ENCODE measurements at places on chromosomes 2 and 18.
A peak's percentile ranks its signal among the peaks of the same experiment; 100 is the strongest.

DNA sequence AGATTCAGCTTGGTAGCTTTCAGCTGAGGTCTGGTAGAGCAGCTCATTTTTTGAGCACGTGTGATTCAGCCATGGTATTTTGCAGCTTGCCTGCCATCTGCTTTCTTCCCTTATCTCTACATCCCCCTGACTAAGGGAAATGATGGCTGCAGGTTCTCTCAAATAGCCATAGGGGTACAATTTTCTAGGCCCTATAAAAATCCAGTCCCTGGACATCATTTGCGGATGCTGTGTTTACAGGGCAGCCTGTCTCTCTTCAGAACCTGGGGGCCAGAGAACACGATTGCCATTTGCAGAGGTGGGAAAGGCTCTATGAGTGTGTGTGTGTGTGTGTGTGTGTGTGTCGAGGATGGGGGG is 442.7 kb upstream of the MEIS1 start:
- DNase-seq = no peak

GRCh38 chr2:37713258-37713700 is 41.8 kb upstream of the CDC42EP3 start:
- no peak for DNase-seq

DNA sequence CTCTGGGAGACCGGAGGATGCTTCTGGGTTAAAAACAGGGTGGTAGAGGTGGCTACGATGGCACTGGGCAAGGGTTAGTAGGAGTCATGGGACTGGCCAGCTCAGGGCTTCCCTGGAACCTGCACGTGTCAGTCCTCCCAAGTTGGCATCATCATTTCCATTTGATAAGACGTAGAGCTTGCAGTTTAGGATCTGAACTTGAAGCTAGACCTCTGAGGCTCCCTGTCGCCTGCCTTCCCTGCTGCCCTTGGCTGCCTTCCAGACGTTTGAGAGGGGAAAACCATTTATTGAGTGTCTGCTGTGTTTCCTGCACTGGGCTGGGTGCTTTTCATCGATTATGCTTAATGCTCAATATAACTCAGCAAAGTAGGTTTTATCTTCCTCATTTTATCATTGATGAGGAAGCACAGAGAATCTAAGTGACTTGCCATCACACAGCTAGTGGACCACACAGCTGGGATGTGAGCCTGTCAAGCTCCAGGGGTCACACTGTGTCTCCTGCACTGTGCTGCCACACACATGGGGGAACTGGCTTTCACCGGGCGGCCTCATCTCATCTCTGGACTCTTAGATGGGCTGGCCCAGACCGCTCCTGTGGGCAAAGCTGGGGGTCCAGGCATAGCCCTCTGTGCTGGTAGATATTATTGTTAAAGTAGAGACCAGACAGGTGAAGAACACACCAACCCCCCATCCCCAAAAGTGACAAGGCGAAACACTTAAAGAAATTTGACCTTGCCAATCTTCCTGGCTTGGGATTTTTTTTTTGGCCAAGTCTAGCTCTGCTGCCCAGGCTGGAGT is 7.8 kb downstream of the NT5DC4 start:
- no peak for DNase-seq

GRCh38 chr2:163345795-163346573 is 389.8 kb downstream of the FIGN start:
- DNase-seq = peak; percentile 1

DNA sequence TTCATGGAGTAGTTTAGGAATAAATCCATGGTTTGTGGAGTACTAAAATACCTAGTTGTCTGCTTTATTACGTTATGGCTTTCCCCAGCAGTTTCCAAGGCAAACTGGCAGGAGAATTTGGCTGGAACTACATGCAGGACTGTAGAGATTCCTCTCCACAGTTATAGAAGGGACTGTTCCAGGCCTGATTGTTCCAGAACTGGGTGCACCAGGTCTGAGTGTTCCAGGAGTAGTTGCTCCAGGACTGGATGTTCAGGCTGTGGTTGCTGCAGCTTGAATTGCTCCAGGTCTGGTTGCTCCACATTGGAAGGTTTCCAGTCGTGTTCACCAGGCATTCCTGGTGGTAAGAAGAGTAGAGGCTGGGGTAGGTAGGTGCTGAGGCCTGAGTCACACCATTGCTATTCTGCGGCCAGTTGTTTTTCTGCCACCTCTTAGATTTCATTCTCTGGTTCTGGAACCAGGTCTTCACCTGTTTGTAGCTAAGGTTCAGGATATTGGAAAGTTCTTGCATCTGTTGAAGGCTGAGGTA is 28.1 kb downstream of the SGPP2 start:
- no peak for DNase-seq

- DNase-seq = no peak
These were observed 18.3 kb upstream of the TAF4B start for GRCh38 chr18:26207937-26208336.

- DNase-seq = no peak
These were observed 133.6 kb downstream of the SP3 start for GRCh38 chr2:173831312-173832229.

- no peak for DNase-seq
These were observed 234.2 kb upstream of the SPOPL start for GRCh38 chr2:138267161-138267901.

- no peak for DNase-seq
These were observed 202.4 kb downstream of the FHOD3 start for GRCh38 chr18:36499938-36500337.

DNA sequence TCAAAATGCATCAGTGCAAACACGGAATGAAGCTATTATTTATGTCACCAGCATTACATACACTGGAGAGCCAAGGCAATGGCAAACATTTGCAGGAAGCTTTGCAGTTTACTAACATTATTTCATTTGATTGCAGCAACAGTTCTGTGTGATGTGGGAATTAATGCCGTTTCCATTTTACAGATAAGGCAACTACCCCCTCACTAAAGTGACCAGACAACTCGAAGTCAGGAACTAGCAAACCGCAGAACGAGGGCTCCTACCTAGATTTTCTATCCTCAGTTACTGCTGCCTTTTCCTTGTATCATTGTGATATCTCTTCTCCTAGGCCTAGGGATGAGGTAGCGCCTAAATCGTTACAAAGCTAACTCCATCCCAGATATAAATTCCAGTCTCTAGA is 85.5 kb downstream of the COLEC12 start:
- DNase-seq = no peak

- no peak for DNase-seq
These were observed 38.8 kb downstream of the INHBB start for GRCh38 chr2:120384486-120385354.

DNA sequence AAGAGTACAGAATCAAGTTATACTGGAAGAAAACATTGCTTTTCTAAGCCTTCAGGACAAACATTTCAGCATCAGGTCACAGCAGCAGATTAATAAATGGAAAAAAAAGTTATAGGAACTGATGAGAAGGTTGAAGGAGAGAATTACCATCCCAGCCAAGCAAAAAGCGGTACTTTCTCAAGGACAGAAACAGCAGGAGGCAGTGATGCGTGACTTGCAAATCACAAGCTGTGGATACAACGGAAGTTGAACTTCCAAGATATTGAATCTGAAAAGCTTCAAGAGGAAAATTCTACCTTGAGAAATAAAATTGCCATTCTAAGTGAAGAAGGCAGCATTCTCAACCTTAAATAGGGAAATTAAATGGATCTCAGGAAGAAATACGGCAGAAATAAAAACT is 18.5 kb upstream of the SERPINB12 start:
- DNase-seq = no peak

- no peak for DNase-seq
These were observed 57.1 kb upstream of the RNF152 start for GRCh38 chr18:61949946-61950345.

GRCh38 chr2:138723196-138723987 is 56.8 kb downstream of the NXPH2 start:
- no peak for DNase-seq

DNA sequence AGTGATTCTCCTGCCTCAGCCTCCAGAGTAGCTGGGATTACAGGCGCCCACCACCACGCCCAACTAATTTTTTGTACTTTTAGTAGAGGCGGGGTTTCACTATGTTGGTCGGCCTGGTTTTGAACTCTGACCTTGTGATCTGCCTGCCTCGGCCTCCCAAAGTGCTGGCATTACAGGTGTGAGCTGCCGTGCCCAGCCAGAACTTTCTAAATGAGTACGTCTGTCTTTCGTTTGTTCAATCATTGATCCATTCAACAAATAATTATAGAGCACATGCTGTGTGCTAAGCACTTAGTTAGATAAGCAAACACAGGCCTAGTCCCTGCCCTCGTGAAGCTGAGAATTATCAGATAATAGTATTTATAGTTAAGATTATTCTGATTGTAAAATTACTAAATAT is 56.5 kb downstream of the TTC39C start:
- no peak for DNase-seq

DNA sequence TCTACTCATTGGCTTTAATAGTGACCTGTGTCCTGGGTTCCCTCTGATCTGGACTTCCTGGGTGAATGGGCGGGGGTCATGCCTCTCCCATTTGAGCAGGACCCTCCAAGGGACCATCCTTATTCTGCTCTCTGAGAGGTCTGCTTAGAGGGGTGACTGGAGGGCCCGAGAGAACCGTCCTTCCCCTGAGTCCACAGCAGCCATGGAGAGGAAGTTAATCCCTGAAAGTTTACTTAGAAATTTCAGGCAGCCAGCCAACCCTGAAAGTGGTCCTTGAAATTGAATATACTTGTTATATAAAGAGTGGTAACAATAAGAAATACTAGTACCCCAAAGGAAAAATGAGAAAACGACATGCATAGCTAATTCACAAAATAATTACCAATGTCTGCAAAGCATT is 226.1 kb downstream of the DYSF start:
- no peak for DNase-seq

- no peak for DNase-seq
These were observed 104.4 kb downstream of the GULP1 start for GRCh38 chr2:188395903-188396689.

DNA sequence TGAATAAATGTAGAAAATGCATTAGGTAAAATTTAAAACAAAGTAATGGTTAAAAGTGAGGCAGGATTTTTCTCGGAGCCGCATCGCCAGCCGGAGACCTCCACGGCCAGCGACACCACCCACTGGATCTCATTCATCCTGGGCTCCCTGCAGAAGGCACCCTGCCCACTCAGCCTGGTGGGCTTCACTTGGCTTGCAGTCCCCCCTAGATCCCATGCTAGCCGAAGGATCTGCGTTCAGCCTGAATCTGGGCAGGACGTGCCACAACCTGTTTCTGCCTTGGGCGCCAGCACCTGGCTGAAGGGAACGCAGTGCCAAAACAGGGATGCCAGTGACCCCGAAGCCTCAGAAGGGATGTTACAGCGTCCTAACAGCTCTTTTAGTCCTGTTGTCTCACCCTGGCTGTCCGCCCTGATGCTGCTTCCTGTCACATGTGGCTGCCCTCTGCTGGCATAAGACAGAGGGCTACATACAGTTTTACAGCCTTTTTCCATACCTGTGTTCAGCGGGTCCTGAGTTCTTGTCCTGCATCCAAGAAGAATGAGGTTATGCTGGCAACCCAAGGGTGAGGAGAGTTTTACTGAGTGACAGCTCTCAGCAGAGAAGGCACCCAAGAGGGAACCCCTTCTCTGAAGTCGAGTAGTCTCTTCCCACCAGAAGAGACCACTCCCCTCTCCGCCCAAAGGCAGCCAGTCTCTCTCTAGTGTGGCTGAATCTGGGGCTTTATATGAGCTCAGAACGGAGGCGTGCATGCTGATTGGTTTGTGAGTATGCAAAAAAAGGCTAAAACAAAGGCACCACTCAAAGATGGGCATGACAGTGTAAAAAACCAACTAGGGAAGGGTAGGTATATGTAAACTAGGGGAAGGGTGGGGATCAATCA is 173.1 kb upstream of the GYPC start:
- no peak for DNase-seq

GRCh38 chr2:98037666-98038336 is 42.1 kb upstream of the TMEM131 start:
- no peak for DNase-seq

GRCh38 chr2:208990716-208991115 is 433.1 kb upstream of the MAP2 start:
- DNase-seq = no peak

DNA sequence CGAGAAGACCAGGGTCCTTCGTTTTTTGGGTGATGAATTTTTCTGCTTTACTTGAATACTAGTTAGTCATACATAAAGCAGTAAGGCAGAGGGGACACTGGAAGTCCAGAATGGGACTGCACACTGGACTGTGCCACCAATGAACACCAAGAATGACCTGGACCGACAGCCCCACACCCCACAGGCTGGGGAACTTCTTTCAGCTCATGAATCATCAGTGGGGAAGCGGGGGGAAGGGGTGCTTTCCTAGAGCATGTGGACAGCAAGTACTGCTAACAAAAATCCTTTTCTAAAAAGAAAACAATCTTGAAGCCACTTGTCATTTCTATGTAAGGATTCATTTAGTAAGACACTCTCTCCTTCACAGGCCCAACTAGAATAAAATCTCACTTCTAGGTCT is 86.0 kb downstream of the DTNB start:
- DNase-seq = no peak
